ENCODE measurements at places on chromosomes 1 and 21.

DNA sequence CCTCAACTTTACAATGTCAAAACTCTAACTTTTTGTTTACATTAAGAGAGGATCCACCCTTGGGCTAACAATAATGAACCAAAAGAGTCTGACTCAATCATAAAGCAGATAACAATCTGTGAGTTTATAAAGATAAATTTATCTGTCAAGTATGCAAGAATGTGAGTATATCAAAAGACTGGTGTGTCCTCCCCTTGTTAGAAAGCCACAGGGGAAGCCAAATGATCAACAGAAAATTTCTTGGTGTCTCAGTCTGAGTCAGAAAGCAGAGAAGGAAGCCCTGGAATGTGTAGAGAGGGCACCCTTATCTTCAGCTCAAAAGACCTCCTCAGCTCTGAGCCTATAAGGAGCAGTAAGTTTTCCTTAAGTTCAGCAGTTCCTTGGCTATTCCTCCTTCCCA, 13.9 kb upstream of the PDIK1L start:
- H3K27ac ChIP-seq = no peak overlapping the region
- peaks cover 6% of the 10 kb centered on the region for H3K27me3 ChIP-seq
- no peak for DNase-seq
- peaks cover 11% of the 10 kb centered on the region for H3K4me1 ChIP-seq
- H3K4me3 ChIP-seq = no peak overlapping the region
- H3K36me3 ChIP-seq = no peaks in the 10 kb centered on the region

GRCh38 chr1:46961066-46961758, 19.9 kb upstream of the CYP4A11 start:
- no peak overlapping the region for H3K27ac ChIP-seq
- H3K4me3 ChIP-seq = no peak overlapping the region
- no peaks in the 10 kb centered on the region for H3K36me3 ChIP-seq
- no peak for DNase-seq
- H3K27me3 ChIP-seq = no peaks in the 10 kb centered on the region

- DNase-seq = no peak
- no peak overlapping the region for H3K4me3 ChIP-seq
- no peak overlapping the region for H3K27ac ChIP-seq
- no peaks in the 10 kb centered on the region for H3K27me3 ChIP-seq
- H3K4me1 ChIP-seq = no peaks in the 10 kb centered on the region
- peaks cover 5% of the 10 kb centered on the region for H3K36me3 ChIP-seq
Observed at GRCh38 chr1:154994591-154994990, 1.2 kb downstream of the LENEP start.

DNA sequence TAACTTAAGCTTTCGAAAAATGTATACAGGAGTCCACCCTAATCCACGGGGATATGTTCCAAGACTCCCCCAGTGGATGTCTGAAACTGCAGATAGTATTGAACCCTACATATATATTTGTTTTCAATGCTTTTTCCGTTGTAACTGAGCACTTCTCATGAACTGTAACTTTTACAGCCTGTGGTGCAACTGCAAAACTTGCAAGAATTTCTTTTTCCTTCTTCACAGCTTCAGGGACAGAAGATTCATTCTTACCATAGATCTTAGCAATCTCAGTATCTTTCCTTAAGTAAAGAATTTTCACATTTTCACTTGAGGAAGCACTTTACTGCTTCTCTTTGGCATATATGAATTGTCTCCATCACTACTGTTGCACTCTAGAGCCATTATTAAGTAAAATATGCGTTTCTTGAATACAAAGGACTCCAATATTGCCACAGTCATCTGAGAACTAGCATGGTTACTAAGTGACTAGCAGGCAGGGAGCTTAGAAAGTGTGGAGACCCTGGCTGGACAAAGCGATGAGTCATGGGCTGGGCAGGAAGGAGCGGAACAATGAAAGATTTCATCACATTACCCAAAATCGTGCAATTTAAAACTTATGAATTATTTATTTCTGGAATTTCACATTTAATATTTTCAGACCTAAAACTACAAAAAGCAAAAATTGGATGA, 14.1 kb downstream of the DPYD start:
- H3K4me3 ChIP-seq = peak overlapping the region; percentile 4
- peaks cover 13% of the 10 kb centered on the region for H3K4me1 ChIP-seq

GRCh38 chr1:17950728-17951127, 156.9 kb upstream of the IGSF21 start:
- DNase-seq = no peak
- peaks cover 46% of the 10 kb centered on the region for H3K27me3 ChIP-seq
- no peaks in the 10 kb centered on the region for H3K36me3 ChIP-seq
- no peak overlapping the region for H3K27ac ChIP-seq

GRCh38 chr1:37069406-37069805, 35.1 kb upstream of the GRIK3 start:
- no peaks in the 10 kb centered on the region for H3K4me1 ChIP-seq
- H3K27ac ChIP-seq = no peak overlapping the region
- no peaks in the 10 kb centered on the region for H3K36me3 ChIP-seq
- DNase-seq = no peak
- peaks cover 59% of the 10 kb centered on the region for H3K27me3 ChIP-seq
- no peak overlapping the region for H3K4me3 ChIP-seq

DNA sequence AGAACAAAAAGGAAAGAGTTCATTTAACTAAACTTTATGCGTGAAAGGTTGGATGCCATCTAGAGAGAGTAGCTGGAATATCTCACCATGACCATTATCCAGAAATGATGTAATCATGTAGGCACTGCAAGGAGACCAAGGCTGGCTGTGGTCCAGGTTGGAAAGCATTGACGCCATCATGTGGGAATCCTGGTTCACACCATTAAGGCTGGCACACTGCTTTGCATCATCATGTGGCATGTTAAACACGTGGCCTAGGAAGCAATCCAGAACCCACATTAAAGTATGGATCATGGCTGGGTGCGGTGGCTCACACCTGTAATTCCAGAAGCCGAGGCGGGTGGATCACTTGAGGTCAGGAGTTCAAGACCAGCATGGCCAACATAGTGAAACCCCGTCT, 4.3 kb downstream of the ADAMTS1 start:
- peak; percentile 96 for DNase-seq
- H3K27ac ChIP-seq = peak overlapping the region; percentile 95
- H3K36me3 ChIP-seq = peaks cover 83% of the 10 kb centered on the region
- no peaks in the 10 kb centered on the region for H3K27me3 ChIP-seq
- H3K4me1 ChIP-seq = peaks cover 43% of the 10 kb centered on the region
- H3K4me3 ChIP-seq = peak overlapping the region; percentile 85

GRCh38 chr1:21871943-21872342, 59.9 kb downstream of the LDLRAD2 start:
- no peak for DNase-seq
- H3K27me3 ChIP-seq = no peaks in the 10 kb centered on the region
- peaks cover 80% of the 10 kb centered on the region for H3K36me3 ChIP-seq
- H3K27ac ChIP-seq = no peak overlapping the region

GRCh38 chr1:22327411-22327810, 124.2 kb upstream of the ZBTB40 start:
- H3K4me1 ChIP-seq = peaks cover 17% of the 10 kb centered on the region
- H3K36me3 ChIP-seq = no peaks in the 10 kb centered on the region
- H3K27me3 ChIP-seq = no peaks in the 10 kb centered on the region
- no peak overlapping the region for H3K4me3 ChIP-seq
- no peak for DNase-seq

GRCh38 chr1:161440312-161440894, 64.9 kb upstream of the FCGR2A start:
- H3K27me3 ChIP-seq = no peaks in the 10 kb centered on the region
- H3K4me1 ChIP-seq = no peaks in the 10 kb centered on the region
- no peaks in the 10 kb centered on the region for H3K36me3 ChIP-seq
- peak overlapping the region; percentile 70 for H3K4me3 ChIP-seq

- H3K27me3 ChIP-seq = no peaks in the 10 kb centered on the region
- no peak overlapping the region for H3K4me3 ChIP-seq
- H3K4me1 ChIP-seq = no peaks in the 10 kb centered on the region
Observed at GRCh38 chr1:244840219-244840794, 4.8 kb downstream of the COX20 start.

Data from SJCRH30 (cell line).